ENCODE measurements at places on chromosomes 11 and 22. TPM values are rescaled to one million over a fixed set of nuclear protein-coding genes. Genes with fewer than 3 reads are reported as not detected.
A peak's percentile ranks its signal among the peaks of the same experiment; 100 is the strongest.

APOBEC3A gene
- total RNA-seq, result not detected

TREH gene
- 0.05 TPM for total RNA-seq

ZP1 gene
- not detected for total RNA-seq

IPO7 gene
- total RNA-seq, result 273 TPM

CALCA gene
- not detected for total RNA-seq

DNA sequence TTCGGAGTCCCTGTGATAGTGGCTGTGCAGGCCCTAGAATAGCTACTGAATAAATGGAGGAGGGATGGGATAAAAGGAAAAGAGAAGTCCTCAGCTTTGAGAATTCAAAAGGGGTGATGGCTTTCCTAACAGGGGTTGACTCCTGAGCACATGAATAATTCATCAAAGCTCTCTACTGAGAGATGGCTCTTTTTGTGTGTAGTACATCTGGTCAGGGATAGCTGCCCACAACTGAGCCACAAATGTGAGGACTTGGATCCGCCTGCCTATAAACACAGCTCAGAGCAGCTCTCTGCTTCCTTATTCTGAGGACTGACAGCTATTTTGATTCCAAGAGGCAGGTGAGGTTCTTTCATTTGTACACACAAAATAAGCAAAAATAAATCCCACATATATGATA lies 82.3 kb downstream of the USP35 start:
- H3K4me3 ChIP-seq, result no peak overlapping the region
- H3K27me3 ChIP-seq, result no peaks in the 10 kb centered on the region
- no peaks in the 10 kb centered on the region for H3K4me1 ChIP-seq
- no peak for DNase-seq
- H3K27ac ChIP-seq, result no peak overlapping the region

DNA sequence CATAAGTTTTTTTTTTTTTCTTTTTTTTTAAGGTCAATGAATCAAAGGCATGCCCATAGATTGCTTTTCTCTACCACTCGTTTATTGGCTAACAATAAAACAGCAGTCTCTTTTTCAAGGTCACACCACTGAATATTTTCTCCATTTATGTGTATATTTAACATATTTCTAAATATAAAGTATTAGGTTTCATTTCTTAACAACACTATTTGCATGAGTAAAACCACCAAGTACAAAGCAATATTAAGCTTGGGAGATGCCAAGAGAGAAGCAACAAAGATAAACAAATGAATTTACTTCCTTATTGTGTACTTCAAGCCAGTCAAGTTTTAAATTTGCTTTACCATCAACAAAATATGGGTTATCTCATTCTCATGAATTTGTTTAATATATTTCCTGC lies 708.9 kb upstream of the CCDC179 start:
- no peak for DNase-seq
- H3K4me1 ChIP-seq, result no peaks in the 10 kb centered on the region
- no peak overlapping the region for H3K4me3 ChIP-seq
- H3K27ac ChIP-seq, result no peak overlapping the region
- no peaks in the 10 kb centered on the region for H3K27me3 ChIP-seq

DNA sequence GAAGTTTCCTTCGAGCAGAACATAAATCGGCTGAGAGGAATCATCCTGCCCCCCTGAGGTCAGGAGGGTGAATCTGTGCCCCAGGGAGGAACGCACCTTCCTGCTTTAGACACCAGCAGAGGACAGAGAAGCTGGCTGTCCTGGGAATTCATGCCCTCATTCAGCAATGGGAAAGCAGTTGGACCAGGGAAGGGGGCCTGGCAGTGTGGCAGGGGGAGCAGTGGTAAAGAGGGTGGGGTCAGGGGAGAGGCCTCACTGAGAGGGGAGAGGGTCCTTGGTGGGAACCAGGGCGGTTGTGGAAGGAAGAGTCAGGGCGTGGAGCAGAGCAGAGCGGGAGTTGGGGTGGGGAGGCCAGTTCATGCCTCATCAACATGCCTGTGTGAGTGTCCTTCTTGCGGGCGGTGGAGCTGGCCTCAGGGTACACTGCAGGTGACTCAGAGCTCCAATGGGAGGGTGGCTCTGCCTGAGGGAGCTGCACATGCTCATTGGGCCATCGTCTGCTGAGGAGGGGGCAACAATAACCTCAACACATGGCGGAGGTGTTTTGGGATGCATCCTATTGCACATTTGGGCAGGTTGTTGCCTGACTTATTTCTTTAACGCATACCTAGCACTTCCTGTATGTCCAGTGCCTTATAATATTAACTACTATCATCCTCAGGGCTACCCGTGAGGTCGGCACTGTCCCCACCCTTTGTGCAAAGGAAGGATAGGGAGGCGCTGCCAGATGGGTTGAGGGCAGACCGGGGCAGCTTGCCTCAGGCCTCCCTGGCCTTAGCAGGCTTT lies 23.2 kb downstream of the MED15 start:
- no peak overlapping the region for H3K4me3 ChIP-seq
- peaks cover 24% of the 10 kb centered on the region for H3K4me1 ChIP-seq
- DNase-seq, result no peak
- no peaks in the 10 kb centered on the region for H3K36me3 ChIP-seq
- H3K27me3 ChIP-seq, result no peaks in the 10 kb centered on the region

- peaks cover 10% of the 10 kb centered on the region for H3K4me1 ChIP-seq
- no peaks in the 10 kb centered on the region for H3K36me3 ChIP-seq
- peak overlapping the region; percentile 20 for H3K27ac ChIP-seq
Observed at GRCh38 chr11:12106101-12106500, 4.3 kb upstream of the MICAL2 start.

DNA sequence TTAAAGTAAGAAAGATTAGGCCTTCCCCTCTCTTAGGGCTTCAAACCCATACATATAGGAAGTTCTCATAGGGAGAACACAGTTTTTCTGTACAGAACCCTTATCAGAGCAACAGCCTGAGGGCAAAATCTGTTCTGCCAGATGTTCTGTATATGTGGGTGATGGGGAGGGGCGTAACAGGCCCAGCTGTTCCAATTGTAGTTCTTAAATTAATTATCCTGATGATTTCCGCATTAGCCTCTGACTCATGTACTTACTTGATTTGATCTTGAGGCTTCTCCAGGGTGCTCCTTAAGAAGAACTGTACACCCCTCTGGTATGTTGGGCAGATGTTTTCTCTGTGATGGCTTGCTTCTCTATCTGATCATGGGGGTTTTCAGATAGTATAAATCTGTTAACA lies 123.1 kb upstream of the C11orf87 start:
- H3K27ac ChIP-seq, result no peak overlapping the region
- DNase-seq, result no peak
- H3K36me3 ChIP-seq, result no peaks in the 10 kb centered on the region
- H3K4me1 ChIP-seq, result no peaks in the 10 kb centered on the region
